SHP77 treated with DMSO at 0.1 percent for 48 hours (cell line): ENCODE measurements at places on chromosomes 2 and 18.

GRCh38 chr2:119234021-119235019 lies 10.7 kb downstream of the STEAP3 start:
- peak; percentile 39 for DNase-seq

DNA sequence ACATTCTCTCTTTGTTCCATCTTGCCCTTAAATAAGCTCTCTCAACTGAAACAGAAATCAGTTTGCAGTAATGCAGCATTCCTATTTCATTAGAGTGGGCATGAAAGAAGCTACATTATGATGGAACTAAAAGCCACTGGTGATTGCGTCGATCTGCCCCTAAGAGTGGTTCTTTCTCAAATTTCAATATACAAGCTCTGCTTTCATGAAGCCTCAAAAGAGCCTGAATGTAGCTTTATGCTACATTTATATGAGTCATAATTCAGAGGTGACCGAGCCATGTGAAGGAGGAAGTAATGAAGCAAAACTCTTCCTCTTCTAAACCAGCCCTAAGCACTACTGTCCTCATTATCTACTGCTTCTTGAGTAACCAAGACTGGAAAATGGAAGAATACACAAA lies 64.8 kb upstream of the CYTIP start:
- DNase-seq, result no peak

- DNase-seq, result no peak
Observed at GRCh38 chr2:222351035-222351434, 52.2 kb upstream of the PAX3 start.

GRCh38 chr2:9799011-9799596 lies 44.2 kb upstream of the TAF1B start:
- no peak for DNase-seq

- no peak for DNase-seq
Observed at GRCh38 chr2:62334009-62334408, 138.1 kb downstream of the B3GNT2 start.

- no peak for DNase-seq
Observed at GRCh38 chr2:203413796-203414195, 85.6 kb downstream of the ABI2 start.

DNA sequence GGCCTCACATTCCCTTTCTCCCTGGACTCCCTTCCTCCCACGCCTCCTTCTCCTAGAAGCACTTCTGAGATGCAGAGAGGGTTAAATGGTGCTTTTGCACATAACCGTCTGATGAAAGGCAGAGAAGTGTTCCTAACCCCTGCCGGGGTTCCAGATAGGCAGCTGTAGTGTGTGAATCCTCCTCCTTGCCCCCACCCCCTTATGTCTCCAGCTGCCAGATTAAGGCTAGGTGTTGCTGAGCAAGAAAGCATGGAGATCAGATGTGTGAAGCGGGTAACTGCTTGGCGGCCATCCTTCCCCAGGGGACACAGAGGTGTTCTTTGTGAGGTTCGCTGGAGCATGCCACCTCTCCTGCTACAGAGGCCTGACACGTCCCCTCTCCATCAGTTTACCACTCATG lies 88.3 kb downstream of the NRP2 start:
- no peak for DNase-seq

- no peak for DNase-seq
Observed at GRCh38 chr2:219362524-219363164, 25.1 kb downstream of the DNPEP start.

DNA sequence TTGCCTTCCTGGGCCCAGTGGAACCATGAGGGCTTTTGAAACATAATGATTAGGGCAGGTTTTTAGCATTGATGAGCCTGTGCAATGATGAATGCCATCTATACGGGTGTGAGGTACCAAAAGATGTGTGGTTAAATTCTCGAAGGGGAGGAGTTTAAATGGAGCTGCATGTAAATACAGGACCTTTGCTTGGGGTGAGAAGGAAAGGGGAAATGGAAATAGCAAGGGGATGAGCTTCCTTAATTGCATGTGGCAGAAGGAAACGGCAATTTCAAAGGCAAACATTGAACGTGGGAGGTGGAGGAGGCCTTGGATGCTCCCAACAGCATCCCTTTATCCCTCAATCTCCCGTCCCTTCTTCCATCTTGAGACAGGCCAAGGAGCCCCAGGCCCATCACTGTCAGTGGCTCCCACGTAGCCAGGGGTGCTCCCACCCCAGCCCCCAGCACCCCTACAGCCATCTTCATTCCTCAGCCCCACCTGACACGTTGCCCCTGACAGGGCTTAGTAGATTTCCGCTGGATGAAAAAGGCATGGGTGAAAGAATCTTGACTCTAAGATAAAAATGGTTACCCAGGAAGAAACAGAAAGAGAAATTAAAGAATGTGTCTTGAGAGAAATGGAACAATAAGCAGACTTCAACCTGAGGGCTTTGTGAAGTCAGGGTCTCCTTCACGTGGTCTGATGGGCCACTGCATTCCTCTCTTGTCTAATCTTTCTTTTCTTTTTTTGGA lies 32.5 kb downstream of the INPP5D start:
- DNase-seq, result no peak

GRCh38 chr2:84925724-84926376 lies 20.4 kb downstream of the TMSB10 start:
- DNase-seq, result peak; percentile 92

GRCh38 chr2:127642706-127643438 lies 3.1 kb upstream of the GPR17 start:
- DNase-seq, result no peak

DNA sequence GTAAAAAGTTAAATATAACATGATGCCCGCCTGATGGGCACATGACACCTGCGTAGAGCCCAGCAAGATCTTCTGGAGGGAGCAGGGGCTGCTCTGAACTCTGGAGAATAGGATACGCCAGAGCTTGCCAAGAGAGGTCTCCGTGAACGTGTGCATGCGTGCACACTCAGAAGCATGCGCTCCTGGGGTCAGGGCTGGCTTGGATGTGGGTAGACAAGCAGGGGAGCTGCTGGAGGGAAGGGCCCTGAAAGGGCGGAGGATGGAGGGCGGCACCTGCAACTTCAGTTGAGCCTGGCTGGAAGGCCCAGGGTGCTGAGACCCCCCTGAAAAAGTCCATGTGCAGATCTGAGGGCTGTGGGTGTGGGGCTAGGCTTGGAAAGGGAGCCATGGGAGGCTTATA lies 828.4 kb upstream of the SALL3 start:
- no peak for DNase-seq

DNA sequence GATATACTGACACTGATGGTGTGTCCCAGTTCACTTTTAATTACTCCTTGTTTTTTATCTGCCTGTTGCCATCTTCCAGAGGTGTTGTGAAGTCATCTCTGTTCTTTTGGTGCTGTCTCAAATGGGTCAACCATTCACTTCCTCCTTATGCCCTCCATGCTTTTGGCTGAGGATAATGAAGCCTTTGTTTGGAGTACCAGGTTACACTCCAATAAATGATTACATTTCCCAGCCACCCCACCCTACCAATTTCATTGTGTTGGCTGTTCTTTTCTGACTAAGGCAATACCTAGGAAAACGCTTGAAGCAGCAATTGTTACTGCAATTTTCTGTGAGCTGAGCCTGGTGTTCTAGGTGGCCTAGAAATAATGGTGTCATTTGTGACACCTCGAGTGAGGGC lies 29.8 kb upstream of the ACTG2 start:
- DNase-seq, result no peak

DNA sequence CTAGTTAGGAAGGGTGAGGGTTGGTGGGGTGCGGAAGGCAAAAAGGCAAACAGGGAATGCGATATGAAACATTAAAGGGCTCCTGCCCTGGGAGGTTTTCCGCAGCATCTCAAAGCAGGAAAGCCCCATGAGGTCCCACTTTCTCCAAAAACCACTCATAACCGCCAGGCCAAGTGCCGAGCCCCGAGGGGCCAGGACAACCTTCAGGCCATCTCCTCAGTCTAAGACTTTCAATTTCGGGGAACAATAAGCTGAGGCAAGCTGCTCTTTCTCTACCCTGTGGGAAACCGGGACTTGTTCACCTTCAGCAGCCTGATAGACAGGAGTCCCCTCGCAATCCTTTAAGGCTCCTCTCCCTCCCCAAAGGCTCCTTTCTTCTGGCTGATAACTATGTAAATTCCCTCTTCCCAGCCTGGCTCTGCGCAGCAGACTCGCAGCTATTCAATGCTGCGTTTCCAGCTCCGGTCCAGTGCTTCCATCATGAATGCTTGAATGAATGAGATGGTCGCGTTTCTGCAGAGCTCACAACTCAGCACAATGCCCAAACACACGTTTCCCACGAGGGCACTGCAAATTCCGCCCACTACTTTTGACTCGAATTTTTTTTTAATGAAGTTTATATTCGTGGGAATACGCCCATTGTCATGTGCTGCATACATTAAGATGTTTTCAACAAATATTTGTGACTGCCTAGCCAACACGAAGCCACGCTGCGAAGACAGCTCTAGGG lies 1.4 kb downstream of the LAMA1 start:
- DNase-seq, result no peak

GRCh38 chr18:43868497-43868995 lies 591.3 kb upstream of the SYT4 start:
- DNase-seq, result no peak

GRCh38 chr2:39894082-39894481 lies 115.0 kb upstream of the THUMPD2 start:
- no peak for DNase-seq

DNA sequence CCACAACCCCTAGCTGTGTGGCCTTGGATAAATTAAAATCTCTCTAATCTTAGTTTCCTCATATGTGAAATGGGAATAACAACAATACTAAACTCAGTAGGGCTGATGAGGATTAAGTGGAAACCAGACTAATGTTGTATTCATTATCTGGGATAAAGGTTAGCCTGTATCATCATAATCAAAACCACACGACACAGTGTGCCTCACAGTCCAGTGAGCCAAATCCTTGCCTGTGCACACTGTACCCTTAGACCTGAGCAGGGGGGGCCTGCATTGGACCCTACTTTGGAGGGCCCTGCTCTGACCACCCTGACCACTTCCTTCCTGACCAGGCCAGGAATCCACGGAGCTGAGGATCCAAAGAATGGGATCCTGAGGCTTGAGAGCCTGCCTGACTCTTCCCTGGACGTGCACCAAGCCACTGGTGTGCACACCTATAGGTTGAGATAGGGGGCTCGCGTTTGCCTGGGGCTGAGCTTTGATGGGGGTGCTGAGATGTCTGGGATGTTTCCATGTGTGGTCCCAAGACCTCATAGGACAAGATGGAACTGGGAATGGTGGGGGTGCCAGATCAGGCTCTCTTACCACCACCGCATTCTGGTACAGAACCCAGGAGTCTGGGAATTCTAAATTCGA lies 69.7 kb downstream of the TGOLN2 start:
- no peak for DNase-seq
